Hair follicular keratinocyte (primary cell): ENCODE measurements at places on chromosomes 4 and X. TPM values are rescaled to one million over a fixed set of nuclear protein-coding genes. Genes with fewer than 3 reads are reported as not detected.

FGA gene
- total RNA-seq = not detected in 2 replicates

NRK gene
- total RNA-seq = 0.23 and 0.72 TPM in 2 replicates

MAMLD1 gene
- total RNA-seq = 0.38 and 0.94 TPM in 2 replicates

EVC2 gene
- total RNA-seq = 8.0 and 8.5 TPM in 2 replicates

ASB9 gene
- total RNA-seq = 0.91 and 2.7 TPM in 2 replicates

DDIT4L gene
- not detected in 2 replicates for total RNA-seq

MAGEB1 gene
- total RNA-seq = not detected in 2 replicates

TLR10 gene
- not detected in 2 replicates for total RNA-seq

NIPAL1 gene
- 9.4 and 13.7 TPM in 2 replicates for total RNA-seq

MMRN1 gene
- total RNA-seq = not detected in 2 replicates

OTUD4 gene
- total RNA-seq = 14.2 and 16.4 TPM in 2 replicates

GPR34 gene
- total RNA-seq = not detected in 2 replicates

POLR2B gene
- total RNA-seq = 55.4 and 64.4 TPM in 2 replicates

CRMP1 gene
- total RNA-seq = not detected in 2 replicates

SLC4A4 gene
- 0.46 and 0.86 TPM in 2 replicates for total RNA-seq

RTL3 gene
- total RNA-seq = not detected in 2 replicates

G3BP2 gene
- 95.7 and 99.7 TPM in 2 replicates for total RNA-seq

SEL1L3 gene
- 21.3 and 75.1 TPM in 2 replicates for total RNA-seq

MCUB gene
- 70.4 and 82.0 TPM in 2 replicates for total RNA-seq

IGFBP7 gene
- total RNA-seq = 384 and 793 TPM in 2 replicates

PAGE2 gene
- total RNA-seq = not detected in 2 replicates

SMAD1 gene
- total RNA-seq = 26.8 and 33.0 TPM in 2 replicates

ADAMTS3 gene
- total RNA-seq = 0.08 and 0.30 TPM in 2 replicates

CYBB gene
- not detected in 2 replicates for total RNA-seq

GRIA2 gene
- not detected in 2 replicates for total RNA-seq

RBMXL3 gene
- total RNA-seq = not detected in 2 replicates

NXF2B gene
- not detected in 2 replicates for total RNA-seq

PASD1 gene
- not detected in 2 replicates for total RNA-seq

STPG2 gene
- not detected in 2 replicates for total RNA-seq

DNAAF6 gene
- not detected in 2 replicates for total RNA-seq

ZCCHC18 gene
- total RNA-seq = 0.31 TPM in 1 of 2 replicates, not detected in the other

ZNF518B gene
- total RNA-seq = 10.2 and 12.8 TPM in 2 replicates

NR3C2 gene
- under 0.01 TPM in 1 of 2 replicates, not detected in the other for total RNA-seq

SPANXB1 gene
- total RNA-seq = not detected in 2 replicates

BMP3 gene
- total RNA-seq = not detected in 2 replicates

COMMD8 gene
- total RNA-seq = 45.0 and 55.2 TPM in 2 replicates

GLOD5 gene
- total RNA-seq = not detected in 2 replicates

HSFX3 gene
- not detected in 2 replicates for total RNA-seq

CTAG1B gene
- total RNA-seq = not detected in 2 replicates

BCORL1 gene
- 1.7 and 2.2 TPM in 2 replicates for total RNA-seq

TEX11 gene
- not detected in 2 replicates for total RNA-seq

RPS6KA6 gene
- total RNA-seq = 0.23 and 0.70 TPM in 2 replicates

PHKA2 gene
- 13.5 and 18.1 TPM in 2 replicates for total RNA-seq

RS1 gene
- total RNA-seq = not detected in 2 replicates

GLRA3 gene
- not detected in 2 replicates for total RNA-seq

FGG gene
- total RNA-seq = not detected in 2 replicates

SRPX2 gene
- 4.0 and 4.1 TPM in 2 replicates for total RNA-seq

IL2 gene
- total RNA-seq = not detected in 2 replicates

SHISA3 gene
- total RNA-seq = not detected in 2 replicates

XPNPEP2 gene
- total RNA-seq = not detected in 2 replicates

HELQ gene
- 5.5 and 8.2 TPM in 2 replicates for total RNA-seq

POLN gene
- total RNA-seq = 0.53 and 0.78 TPM in 2 replicates

CCDC160 gene
- total RNA-seq = not detected in 2 replicates

CCNA2 gene
- total RNA-seq = 24.7 and 94.8 TPM in 2 replicates
